Airway epithelial cell (primary cell): ENCODE measurements at places on chromosomes 7 and 10. TPM values are rescaled to one million over a fixed set of nuclear protein-coding genes. Genes with fewer than 3 reads are reported as not detected.

The OR2A5 gene
- not detected in 2 replicates for total RNA-seq

The PRSS2 gene
- not detected in 2 replicates for total RNA-seq

The SH2D4B gene
- total RNA-seq, result not detected in 2 replicates

The METTL27 gene
- 0.84 and 1.1 TPM in 2 replicates for total RNA-seq

The AP4M1 gene
- total RNA-seq, result 16.7 and 19.3 TPM in 2 replicates

The MICALL2 gene
- total RNA-seq, result 20.7 and 31.0 TPM in 2 replicates
